SK-N-SH treated with all-trans-retinoic acid at 6 μM for 48 hours (cell line): ENCODE measurements at places on chromosomes 5 and 9.

DNA sequence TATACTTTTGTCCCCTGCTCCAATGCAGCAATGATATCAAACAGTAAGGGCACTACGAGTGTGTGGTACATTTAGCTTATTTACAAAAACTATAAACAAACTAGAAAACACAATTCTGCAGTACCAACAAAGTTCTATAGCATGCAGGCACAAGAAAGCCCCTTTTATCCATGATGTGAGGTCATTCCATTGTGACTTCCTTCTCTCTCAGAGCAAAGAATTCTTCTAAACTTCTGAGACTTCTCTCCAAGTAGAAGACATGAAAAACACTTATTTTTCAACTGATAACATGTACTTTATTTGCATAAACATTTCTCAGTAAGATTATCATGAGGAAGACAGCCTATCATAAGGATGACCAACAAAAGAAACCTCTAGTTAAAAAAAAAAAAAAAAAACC lies 569.8 kb downstream of the TLE1 start:
- ATAC-seq, result no peak

DNA sequence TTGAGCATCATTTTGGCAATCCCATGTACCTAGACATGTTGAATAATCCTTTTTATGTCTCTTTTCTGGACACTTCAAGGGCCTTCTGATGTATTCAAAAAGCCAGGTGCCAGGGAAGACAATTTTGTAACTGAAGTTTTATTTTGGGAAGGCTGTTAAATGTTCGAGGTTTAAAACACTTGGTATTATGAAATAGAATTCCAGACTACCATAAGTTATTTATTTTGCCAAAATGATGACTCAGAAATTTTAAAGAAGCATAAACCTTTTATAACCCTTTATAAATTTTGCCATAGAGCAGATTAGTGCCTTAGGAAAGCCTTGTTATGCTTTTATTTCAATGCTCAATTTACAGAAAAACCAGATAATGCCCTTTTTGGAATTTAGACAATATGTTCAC lies 30.3 kb upstream of the UHRF2 start:
- no peak for ATAC-seq

- ATAC-seq, result no peak
Measured at GRCh38 chr9:85392260-85392659, 349.5 kb downstream of the AGTPBP1 start.

GRCh38 chr9:106693558-106693957 lies 169.4 kb upstream of the ZNF462 start:
- ATAC-seq, result no peak

DNA sequence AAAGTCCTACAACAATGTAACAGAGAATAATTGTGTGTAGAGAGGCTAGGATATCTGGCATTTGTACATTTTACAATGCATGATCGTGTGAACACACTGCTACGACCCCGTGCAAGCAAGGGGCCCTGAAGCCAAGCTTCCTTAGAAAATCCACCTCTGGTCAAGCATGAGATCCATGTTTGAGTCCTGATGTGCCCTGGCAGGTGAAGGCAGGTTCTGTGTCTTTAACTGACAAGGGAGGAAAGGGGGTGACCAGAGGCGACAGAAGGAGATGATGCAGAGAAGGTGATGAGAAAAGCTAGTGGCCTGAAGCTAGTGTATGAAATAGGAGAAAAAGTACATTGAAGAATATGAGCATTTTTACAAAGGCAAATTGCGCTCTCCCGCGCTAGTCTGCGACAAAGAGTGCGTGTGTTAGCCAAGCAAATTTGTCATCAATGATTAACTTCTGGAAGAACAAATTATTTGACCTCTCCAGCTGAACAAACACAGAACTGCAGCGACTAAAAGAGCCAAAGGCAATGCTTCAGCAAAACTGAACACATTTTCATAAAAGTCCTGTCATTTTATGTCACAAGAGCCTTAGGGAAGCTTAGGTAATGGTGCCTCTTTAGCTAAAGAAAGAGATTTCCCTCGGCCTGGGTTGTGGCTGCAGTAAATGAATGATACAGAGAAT lies 101.7 kb upstream of the DAPK1 start:
- ATAC-seq, result no peak

DNA sequence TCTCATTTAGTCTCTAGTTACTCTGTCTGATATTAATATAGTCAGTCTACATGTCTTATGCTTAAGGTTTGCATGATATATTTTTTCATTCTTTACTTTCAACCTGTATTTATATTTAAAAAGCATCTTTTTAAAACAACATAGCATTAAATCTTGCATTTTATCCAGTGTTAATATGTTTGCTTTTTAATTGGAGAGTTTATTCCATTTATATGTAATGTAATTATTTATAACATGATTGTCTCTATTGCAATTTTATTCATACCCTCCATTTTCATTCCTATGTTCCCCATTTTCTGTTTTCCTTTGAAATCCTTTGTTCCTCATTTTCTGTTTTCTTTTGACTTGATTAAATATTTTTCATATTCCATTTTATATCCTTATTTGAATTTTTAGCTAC lies 13.3 kb downstream of the PCDHB15 start:
- no peak for ATAC-seq

GRCh38 chr5:59765446-59765845 lies 128.1 kb downstream of the PDE4D start:
- no peak for ATAC-seq

GRCh38 chr9:36149197-36149596 lies 12.7 kb downstream of the GLIPR2 start:
- peak; percentile 65 for ATAC-seq

GRCh38 chr5:109411627-109412026 lies 1.9 kb upstream of the PJA2 start:
- peak; percentile 1; the same call in 1 of the 3 replicates for ATAC-seq

DNA sequence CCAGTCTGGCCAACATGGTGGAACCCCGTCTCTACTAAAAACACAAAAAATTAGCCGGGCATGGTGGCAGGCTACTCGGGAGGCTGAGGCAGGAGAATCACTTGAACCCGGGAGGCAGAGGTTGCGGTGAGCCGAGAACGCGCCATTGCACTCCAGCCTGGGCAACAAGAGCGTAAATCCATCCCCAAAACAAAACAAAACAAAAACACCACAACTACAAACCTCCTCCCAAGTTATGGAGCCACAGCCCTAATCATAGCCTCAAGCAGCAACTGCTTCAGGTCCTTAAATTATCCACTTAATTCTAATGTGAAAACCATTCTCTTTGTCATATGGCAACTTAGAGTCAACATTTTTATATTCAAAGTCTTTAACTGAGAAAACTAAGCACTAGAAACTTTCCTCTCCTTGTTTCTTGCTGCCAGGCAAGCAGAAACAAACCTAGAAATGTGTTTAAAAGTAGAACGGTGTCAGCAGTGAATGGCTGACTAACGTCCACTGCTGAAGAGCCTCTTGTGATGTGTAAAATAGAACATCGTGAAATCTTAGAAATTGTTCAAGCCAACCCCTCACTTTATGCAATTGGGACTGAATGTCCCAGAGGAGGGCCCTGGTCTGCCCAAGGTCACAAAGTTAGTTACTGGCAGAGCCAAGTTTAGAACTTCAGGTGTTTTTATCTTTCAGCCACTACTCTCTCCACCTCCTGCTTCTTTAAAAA lies 5.7 kb downstream of the TMEM245 start:
- no peak for ATAC-seq

GRCh38 chr5:1184481-1184880 lies 16.9 kb upstream of the SLC6A19 start:
- ATAC-seq, result no peak

DNA sequence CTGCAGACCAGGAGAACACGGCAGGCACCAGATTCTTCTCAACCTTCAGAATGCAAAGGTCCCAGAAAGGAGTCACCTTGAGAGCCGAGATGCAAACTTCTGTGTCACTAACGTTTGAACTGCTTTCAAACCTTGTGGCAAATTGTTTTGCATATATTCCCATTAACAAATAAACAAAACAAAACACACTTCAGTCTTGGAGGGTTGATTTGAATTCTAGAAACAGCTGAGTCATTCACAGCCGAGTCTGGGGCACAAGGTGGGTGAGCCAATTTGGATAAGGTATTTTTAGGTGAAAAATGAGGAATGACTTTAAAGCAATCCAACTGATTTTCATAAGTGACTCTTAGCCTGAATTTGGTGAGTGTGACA lies 38.8 kb upstream of the ANKRD33B start:
- ATAC-seq, result no peak

GRCh38 chr5:139265001-139265400 lies 28.5 kb upstream of the MATR3 start:
- ATAC-seq, result no peak

DNA sequence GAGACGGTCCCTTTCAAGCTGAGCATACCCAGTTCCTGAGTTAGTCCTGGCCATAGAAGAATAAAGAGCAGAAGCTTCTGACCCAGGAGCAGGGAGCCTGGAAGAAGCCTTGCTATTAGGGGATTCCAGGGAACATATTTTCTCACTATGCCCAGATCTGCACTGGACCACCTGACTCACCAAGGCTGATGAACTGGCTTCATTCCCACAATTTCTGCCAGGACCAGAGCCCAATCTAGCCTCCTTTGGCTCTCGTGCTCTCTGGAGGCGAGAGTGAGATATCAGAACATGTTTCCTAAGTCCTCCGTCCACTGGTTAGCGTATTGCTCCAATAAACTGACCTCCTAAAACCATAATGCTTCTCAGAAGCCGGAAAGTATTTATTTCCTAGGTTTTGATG lies 9.9 kb downstream of the GABBR2 start:
- no peak for ATAC-seq

GRCh38 chr9:90795871-90796317 lies 5.7 kb upstream of the SYK start:
- ATAC-seq, result no peak

- ATAC-seq, result no peak
Measured at GRCh38 chr5:143213231-143213850, 190.1 kb downstream of the NR3C1 start.

DNA sequence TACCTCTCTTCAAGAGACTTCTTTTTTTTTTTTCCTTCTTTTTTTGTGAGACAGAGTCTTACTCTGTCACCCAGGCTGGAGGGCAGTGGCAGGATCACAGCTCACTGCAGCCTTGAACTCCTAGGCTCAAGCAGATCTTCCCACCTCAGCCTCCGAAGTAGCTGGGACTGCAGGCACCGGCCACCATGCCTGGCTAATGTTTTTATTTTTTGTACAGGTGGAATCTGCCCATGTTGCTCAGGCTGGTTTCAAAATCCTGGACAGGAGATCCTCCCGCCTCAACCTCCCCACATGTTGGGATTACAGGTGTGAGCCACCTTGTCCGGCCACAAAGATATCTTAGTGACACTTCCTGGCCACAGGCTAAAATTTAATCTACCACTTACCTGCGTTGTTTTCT lies 42.9 kb upstream of the F2RL1 start:
- ATAC-seq, result no peak

GRCh38 chr5:101663543-101663942 lies 632.5 kb downstream of the SLCO4C1 start:
- ATAC-seq, result no peak

DNA sequence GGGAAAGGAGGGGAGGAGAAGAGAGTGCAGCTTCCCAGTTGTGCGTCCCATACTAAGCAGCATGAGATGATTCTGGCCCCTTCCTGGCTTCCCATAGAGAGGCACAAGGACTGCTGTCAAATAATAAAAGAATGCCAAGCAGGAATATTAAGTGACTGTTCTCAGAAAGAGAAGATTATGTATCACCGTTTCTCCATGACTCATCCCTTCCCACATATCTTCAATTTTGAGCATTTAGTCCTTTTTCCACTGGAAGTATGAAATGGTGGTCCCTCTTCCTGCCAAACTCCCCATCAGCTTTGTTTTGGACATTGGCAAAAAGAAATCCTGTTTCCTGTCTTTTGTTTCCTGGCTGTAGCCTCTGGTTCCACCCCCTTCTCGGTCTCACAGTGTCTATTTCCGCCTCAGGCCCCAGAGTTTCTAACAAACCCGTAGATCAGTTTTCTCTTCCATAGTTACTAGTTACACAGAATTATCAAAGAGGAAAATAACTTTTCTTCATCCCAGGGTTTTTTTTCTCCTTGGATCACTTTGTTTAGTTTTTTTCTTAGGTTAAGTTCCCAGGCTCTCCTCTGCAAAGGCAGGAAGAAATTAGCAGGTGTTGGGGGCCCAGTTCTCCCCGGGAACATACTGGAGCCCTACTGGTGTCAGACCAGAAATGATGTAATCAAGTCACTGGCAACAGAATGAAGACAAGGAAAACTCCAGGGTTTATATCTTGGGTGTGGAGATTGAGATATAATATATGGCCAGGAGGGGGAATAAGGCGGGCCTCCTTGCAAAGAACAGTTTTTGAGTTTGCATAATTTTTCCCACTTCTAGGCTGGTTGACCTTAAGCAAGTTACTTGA lies 26.4 kb upstream of the ARHGAP26 start:
- ATAC-seq, result peak; percentile 14

DNA sequence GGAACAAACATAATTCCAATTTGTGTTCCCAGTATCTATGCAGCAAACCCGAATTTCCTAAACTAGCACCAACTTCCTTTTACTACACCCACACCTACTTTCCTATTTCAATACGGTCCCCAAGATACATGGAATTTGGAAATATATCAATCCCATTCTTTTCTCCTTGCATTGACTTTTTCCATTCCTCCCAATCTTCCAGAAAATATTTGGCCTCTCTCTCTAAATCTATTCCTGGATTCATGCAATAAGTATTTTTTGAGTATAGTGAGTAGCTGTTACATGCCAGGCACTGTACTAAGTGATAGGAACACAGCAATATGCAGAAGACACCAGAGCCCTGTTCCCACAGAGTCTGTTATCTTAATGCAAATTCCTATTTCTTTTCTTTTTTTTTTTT lies 216.2 kb upstream of the PIK3R1 start:
- no peak for ATAC-seq

- no peak for ATAC-seq
Measured at GRCh38 chr5:166618526-166618925, 1672.9 kb upstream of the WWC1 start.

DNA sequence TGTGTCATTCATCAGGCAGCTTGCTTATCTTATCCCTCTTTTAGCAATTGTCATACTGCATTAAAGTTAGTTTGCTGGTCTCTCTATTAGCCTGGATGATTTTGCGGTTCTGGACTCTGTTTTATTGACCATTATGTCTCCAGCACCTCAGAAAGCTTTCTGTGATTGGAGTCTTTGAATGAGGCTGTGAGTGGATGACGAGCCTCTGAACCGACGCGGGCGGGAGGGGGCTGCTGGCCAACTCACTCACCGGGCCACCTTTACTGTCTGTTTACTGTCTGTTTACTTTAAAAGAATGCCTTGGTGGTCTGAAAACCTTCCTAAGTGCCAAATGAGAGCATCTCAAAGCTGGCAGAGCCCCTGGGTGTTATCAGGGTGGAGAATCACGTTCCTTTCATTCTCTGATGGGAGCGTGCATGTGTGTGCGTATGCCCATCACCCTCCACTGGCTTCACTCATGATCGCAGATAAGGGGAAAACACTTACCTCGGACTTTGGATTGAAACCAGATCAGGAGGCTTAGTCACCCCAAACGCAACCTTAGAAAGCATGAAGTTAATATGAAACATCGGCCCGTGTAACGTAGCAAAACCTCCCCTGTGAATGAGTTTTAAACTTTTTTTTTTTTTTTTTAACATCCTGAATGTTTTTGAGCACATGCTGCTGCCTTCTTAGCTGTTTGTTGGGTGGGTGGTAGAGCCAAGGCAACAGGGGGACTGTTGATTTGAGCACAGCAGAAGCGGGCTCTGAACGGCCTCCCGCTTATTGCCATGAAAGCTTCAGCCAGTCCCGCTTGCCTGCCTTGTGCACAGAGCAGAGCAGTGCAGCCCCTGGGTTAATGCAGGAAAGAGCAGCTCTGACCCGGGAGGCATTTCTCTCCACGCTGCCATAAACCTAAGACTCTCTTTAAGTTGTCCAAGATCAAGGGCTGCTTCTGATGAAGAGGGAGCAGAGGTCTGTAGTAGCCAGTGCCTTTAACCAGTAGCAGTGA lies 173.6 kb downstream of the GADD45G start:
- ATAC-seq, result peak; percentile 51; the same call in 1 of the 3 replicates

GRCh38 chr9:122133263-122133983 lies 26.2 kb downstream of the NDUFA8 start:
- ATAC-seq, result no peak

GRCh38 chr5:40678460-40679147 lies 1.1 kb upstream of the PTGER4 start:
- ATAC-seq, result no peak
